ENCODE measurements at places on chromosomes 5 and 9. TPM values are rescaled to one million over a fixed set of nuclear protein-coding genes. Genes with fewer than 3 reads are reported as not detected.

DNA sequence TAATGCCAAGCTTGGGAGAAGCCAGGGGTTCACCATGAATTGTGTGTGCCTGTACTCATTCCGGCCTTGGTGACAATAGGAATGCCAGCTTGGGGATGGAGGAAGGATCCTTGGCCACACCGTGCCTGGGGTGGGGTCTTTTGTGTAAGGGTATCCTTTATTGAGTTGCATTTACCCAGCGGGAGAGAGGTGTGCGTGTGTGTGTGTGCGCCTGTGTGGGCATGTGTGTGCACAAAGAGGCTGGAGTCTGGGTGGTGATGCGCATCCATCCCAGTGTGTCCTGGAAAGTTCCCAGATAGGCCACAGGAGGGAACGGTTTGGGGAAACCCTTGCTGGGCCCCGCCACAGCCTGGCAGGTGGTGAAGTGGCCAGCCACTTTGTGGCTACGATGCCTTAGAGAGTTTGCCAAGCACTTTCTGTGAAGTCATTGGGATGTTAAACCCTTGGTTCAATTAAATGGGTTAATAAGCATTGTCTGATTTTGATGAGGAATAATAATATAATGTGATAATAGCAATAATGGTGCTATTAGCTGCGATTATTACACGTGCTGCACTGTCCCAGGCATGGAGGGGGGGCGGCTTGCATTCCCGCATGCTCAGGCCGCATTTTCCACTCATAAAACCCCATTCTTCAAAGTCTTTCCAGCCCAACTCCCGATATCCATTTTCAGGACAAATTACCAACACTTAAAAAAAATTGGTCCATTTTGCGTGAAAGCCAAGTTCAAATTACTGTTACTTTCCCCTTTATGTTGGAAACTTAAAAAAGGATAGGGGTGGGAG is 13.7 kb downstream of the PITX1 start:
- no peak for DNase-seq

The OR1J2 gene
- not detected for total RNA-seq

DNA sequence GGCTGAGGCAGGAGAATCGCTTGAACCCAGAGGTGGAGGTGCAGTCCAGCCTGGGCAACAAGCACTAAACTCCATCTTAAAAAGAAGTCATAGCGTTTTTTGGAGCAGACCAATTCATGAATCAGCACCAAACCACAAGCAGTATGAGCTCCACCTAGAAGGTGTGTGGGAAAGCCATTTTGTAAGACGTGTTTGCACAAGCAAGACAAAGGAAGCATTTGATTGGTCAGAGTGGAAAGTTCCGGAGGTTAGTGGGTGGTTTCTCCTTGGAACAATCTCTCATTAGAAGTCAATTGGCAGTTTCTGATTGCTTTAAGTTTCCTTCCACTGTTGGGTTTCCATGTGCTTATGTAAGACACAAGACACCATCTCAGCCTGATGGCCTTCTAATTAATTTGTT is 5.0 kb downstream of the SRD5A1 start:
- DNase-seq, result no peak

DNA sequence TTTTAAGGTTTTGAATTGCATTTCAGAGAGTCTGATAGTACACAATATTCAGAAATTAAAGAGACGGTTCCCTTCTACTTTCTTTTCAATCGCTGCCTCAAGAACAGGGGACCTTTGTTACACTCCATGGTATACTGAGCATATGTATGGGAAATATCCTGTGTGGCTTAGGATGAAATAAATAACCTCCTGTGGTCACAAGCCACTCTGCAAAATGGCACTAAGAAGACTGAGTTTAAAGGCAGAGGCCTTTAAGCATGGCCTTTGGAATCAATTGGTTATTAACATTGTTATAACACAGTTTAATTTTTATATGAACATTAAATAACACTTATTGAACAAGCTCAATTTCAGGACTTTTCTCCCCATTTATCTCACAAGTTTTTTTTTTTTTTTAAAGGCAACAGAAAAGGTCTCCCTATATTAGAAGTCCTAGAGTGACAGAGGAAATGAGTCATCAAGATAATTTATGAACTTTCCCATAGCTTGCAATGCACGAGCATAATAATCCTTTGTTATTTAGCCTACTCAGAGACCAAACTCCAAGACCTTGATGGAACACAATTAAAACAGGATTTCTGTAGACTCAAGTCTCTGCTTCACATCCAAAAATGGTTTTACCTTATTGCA is 341.9 kb downstream of the TMEM167A start:
- DNase-seq, result no peak

DNA sequence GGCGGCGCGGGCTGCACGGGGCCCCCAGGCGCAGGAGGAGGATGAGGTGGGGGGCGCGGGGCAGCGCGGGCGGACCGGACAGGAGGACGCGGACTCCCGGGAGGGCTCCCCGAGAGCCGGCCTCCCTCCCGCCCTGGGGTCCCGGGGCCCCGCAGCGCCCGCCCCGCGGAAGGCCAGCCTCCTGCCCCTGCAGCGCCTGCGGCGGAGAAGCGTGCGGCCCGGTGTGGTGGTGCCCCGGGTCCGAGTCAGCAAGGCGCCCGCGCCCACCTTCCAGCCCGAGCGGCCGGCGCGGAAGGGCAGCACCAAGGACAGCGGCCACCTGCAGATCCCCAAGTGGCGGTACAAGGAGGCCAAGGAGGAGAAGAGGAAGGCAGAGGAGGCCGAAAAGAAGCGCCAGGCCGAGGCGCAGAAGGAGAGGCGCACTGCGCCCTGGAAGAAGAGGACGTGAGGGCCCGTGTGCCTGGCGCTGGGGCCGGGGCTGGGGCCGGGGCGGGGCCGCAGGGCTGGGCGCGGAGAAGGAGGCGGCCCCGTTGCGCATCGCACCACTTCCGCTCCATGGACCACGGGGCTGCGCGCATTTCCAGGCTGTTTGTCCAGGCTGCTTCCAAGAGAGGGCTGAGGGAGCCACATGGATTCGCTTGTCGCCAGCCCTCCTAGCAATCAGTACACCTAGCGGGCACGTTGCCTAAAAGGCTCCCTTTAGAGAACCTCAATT is 86.0 kb downstream of the ANKRD33B start:
- no peak for DNase-seq

The PDGFRB gene
- 26.0 TPM for total RNA-seq

All from left colon (tissue), 2 donors.